NCI-H1092 (cell line): ENCODE measurements at places on chromosomes 11 and 22.

- no peak for DNase-seq
Measured at GRCh38 chr11:67356864-67357561, 3.7 kb upstream of the POLD4 start.

DNA sequence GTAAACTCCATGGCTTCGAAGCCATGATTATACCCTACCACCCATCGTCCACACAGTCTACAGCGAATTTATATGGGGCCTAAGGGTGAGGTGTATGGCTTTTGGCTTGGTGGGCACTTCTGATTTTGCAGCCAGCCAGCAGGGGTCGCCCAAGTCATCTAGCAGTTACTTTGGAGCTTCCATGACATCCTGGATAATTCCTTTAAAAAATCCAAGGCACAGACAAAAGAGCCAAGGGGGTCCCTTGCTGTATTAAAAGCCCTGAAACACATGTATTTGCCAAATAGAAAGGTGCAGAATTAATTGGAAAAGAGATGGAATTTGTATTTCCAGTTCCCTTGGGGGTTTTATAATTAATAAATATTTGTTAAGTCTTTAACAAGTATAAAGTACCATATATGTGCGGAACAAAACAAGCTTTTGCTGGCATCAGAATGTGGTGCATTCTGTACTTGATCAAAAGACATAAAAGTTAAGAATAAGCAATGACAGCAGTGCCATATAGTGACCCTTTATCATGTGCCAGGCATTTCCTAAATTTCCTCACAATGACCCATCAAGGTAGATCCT, 132.8 kb upstream of the PITPNB start:
- peak; percentile 34 for DNase-seq

GRCh38 chr11:122661182-122661945, 5.8 kb downstream of the UBASH3B start:
- DNase-seq = peak; percentile 96

- DNase-seq = peak; percentile 50
Measured at GRCh38 chr22:36853407-36854099, 7.3 kb upstream of the NCF4 start.

- DNase-seq = no peak
Measured at GRCh38 chr22:49340406-49340805, 487.3 kb downstream of the BRD1 start.

DNA sequence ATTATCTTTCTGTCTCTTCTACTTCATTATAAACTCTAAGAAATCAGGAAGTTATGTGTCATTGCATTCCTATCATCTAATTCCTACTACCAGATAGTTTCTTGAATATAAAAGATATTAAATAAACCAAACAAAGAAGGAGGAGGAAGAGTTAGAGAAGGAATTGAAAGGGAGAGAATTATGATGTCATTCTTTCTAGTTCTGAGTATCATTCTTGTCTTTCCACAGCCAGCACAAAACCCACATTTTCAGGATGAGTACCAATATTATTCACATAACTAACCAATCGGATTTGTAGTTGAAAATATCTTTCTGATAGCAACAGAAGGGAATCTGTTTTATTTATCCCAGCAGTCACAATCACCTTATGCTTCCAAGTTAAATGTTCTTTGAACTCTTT, 13.3 kb downstream of the MS4A13 start:
- no peak for DNase-seq

GRCh38 chr11:50077526-50077925, 44.9 kb downstream of the OR4C45 start:
- no peak for DNase-seq

- DNase-seq = no peak
Measured at GRCh38 chr11:133360860-133361688, 171.2 kb downstream of the OPCML start.

DNA sequence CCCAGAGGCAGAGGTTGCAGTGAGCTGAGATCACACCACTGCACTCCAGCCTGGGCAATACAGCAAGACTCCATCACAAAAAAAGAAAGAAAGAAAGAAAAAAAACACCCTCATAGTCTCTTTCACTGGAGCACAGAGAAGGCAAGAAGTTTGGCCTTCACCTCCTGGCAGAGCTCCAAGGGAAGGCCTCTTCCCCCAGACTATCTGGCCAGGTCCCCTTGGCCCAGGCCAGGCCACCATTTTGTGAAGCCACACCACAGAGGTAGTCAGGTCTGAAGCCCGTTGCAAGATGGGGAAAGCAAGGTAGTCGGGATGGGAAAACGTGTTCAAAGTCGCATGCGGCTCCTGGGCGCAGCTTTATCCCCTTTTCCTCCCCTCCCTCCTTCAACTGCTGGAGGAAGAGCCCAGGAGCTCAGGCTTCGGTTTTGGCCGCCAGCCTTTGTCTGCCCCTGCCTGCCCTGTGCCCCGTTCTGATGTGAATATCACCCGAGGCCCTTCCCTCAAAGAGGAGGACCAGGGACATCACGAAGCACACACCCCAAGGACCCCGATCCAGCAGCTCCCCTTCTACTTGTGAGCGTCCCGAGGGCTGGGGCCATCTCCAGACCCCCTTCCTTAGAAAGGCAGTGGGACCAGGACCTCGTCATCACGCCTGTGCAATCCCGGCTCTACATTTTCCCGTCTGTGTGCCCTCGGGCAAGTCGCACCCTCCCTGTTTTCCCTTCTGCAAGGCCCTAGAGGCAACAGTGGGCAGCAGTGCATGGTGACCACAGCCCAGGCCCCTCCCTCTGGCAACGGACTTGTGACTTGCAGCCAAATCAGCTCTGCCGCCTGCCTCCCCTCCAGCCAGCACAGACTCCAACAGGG, 17.7 kb downstream of the CABP7 start:
- DNase-seq = no peak

DNA sequence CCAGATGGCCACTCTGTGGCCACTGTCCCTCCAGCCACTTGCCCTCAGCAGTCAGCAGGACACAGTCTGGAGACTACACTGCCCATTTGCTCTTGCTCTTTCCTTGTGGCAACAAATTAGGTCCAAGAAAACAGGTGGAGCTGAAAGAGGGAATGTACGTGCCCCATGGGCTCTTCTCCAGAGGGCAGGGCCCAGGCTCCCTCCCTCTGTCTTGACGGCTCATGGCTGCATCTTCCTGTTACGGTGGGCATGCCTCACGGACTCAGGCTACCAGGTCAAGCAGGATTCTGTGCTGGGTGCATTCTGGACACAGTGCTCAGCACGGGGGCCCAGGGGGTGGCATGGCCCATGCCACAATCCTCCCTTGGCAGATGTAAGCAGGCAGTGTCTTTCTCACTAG, 71.3 kb downstream of the MED15 start:
- no peak for DNase-seq

- no peak for DNase-seq
Measured at GRCh38 chr11:94526645-94527438, 14.6 kb downstream of the C11orf97 start.

- DNase-seq = no peak
Measured at GRCh38 chr11:69682681-69683326, 7.7 kb upstream of the LTO1 start.

DNA sequence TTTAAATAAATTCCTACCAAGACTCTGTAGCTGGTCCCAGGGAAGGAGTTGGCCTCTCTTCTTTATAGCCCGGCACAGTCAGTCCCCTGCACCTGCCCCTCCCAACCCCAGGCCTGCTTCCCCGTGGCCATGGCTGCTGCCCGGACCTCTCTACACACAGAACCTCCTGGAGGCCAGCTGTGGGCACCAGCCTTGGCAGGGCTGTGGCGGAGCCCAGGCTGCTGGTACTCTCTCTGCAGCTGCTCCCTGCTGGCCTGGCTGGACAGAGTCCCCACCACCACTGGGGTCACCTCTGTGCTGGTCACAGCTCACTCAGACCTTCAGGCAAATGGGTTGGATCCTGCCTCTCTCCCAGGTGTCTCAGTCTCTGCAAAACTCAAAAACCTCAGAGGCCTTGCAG, 69.3 kb downstream of the LRP5 start:
- no peak for DNase-seq

DNA sequence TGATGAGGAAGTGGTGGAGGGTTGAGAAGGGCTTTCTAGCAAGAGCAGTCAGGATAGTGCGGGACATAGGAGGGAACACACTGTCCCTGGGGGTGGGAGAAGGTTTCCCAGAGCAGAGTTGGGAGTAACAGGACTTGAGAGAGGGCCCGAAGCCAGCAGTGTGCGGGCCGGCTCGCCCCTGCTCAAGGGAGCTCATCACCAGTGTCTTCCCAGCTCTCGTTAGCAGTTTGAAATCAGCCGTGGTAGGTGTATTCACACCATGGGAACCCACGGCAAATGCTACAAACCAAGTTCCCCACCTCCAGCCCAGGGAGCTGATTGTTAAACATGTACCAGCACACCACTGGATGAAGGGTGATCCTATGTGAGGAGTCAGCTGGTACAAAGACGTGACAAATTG, 66.2 kb upstream of the EIF3D start:
- no peak for DNase-seq

DNA sequence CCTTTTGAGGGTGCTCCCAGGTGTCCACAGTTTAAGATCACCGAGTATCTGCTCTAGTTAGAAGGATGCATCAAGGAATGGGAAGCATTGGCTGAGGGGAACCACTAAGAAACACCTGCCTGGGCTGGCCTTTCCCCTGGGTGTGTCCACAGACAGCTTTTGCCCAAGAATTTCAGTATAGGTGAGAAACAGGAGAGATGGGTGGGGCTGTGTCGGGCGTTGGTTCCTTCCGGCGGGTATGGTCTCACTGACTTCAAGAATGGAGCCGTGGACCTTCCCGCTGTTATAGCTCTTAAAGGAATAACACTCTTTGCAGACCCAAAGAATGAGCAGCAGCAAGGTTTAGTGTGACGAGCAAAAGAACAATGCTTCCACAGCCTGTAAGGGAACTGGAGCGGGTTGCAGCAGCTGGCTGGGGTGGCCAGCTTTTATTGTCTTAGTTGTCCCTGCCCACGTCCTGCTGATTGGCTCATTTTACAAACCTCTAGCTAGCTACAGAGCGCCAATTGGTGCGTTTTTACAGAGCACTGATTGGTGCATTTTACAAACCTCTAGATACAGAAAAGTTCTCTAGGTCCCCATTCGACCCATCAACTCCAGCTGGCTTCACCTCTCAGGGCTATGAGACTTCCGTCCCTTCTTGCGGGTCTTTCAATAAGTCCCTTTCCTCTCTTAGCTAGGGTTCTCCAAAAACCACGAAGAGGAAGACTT, 2.4 kb downstream of the FADS1 start:
- DNase-seq = no peak

DNA sequence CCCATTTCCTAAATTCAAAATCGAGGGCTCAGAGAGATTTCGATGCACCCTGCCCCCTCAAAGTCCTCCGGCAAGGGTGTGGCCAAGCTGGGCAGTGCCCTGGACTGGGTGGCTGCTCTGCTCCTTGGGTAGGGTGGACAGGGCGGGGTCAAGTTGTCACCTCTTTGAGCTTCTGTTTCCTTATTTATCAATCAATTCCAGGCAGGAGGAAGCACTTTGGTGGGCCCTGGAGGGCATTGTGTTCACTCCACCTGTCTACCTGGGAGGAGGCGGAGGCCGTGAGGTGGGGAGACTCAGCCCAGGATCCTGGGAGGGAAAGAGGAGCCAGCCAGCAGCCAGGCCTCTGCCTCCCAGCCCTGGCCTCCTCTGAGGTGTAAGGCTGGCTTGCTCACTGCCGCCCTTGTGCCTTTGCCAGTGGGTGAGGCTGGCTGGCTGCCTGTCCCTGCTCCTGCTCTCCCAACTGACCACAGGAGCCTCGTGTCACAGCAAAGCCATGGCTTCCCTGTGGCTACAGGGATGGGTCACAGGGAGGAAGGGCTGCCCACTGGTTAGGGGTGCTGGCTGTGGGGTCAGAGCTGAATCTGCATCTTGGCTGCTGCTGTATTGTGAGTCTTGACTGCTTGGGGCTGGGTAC, 25.5 kb upstream of the SHISAL1 start:
- no peak for DNase-seq

GRCh38 chr11:102452461-102453301, at the start of gene TMEM123:
TSS of gene TMEM123 (minus strand) at chr11:102452765. CDS start at chr11:102452623, 142 bp downstream.
- peak; percentile 85 for DNase-seq

- no peak for DNase-seq
Measured at GRCh38 chr11:2468363-2469235, 23.8 kb downstream of the KCNQ1 start.

- no peak for DNase-seq
Measured at GRCh38 chr22:27574002-27574366, 227.6 kb downstream of the MN1 start.

DNA sequence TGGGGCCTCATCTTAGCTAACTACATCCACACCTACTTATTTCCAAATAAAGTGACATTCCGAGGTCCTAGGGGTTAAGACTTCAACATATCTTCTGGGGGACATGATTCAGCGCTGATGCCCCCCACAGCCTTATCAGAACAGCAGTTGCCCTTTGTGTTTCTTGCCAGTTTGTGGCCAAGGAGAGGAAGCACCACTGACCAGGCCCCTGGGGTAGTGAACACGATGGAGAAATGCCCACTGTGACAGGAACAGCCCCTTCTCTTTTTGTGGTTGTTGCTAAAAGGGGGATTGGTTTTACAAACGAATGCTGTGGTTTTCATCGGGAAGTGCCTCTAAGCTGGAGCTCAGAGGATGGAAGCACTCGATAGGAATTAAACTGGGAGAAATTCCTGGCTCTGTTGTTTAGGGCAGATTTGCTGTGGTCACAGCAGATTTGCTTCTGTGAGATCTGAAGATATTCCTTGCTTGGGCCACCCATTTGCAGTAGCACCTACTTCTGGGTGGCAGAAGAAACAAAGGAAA, 88.8 kb downstream of the ABTB2 start:
- DNase-seq = no peak

- peak; percentile 30 for DNase-seq
Measured at GRCh38 chr11:69636512-69637197, 4.3 kb upstream of the CCND1 start.

GRCh38 chr11:25730230-25730629, 601.7 kb upstream of the ANO3 start:
- DNase-seq = no peak

DNA sequence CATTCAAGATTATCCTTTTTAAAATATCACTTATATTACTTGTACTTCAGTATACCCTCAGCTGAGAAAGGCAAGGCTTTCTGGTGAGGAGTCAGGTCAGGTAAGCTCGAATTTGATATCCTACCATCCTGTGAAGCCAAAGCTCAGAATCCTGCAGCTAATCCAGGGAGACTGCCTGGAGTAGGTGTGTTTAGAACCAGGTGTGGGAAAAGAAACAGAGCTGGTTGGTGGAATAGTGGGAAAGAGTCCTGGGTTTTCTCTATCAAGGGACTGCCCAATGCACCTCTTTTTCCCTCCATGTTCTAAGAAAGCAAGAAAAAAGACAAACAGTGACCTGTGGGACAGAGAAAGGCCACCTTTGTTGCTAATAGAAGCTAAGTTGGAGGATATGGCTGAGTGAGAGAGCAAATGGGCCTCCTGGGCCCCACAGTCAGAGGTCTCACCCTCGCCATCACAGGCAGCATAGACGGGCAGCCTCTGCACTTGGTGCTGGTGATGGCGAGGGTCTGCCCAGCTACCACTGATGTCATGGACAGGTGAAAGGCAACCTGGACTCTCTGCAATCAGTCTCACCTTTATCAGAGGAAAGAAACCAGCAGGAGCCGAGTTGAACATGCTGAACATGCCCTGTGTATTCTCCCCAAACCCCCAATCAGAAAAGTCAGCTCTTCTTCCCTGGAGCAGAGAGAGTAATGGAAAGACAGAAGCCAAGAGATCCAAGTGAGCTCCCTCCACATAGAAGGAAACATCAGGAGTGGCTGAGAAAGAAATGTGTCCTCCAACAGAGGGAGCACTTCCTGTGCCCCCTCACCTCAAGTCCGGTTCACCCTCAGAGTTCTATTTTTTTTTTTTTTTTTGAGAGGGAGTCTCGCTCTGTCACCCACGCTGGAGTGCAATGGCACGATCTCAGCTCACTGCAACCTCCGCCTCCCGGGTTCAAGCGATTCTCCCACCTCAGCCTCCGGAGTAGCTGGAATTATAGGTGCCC, 491.3 kb downstream of the BUD13 start:
- no peak for DNase-seq

- no peak for DNase-seq
Measured at GRCh38 chr11:45079075-45079444, 67.4 kb upstream of the PRDM11 start.
